WERI-Rb-1 (cell line): ENCODE measurements at places on chromosomes 6 and 20.

DNA sequence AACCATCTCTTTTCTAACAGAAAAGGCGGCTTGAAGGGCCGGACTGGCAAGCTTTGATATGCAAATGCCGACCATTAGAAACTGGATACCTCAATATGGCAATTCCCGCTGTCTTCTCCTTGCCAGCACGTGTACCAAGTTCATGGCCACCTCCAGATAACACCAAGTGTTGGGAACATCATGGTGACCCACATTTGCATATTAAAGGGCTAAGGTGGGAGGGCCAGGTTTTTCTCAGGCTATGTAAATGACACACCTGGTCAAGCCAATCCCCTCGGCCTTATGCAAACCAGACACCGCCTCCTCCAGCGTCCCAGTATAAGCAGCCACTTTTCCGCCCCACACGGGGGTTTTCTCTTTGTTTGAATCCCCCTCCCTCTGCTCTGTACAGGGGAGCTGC lies 110.7 kb downstream of the DACT2 start:
- no peak for DNase-seq

- DNase-seq = no peak
Measured at GRCh38 chr20:11573507-11573906, 344.2 kb upstream of the BTBD3 start.

- DNase-seq = no peak
Measured at GRCh38 chr6:118939683-118940082, 4.7 kb upstream of the MCM9 start.

DNA sequence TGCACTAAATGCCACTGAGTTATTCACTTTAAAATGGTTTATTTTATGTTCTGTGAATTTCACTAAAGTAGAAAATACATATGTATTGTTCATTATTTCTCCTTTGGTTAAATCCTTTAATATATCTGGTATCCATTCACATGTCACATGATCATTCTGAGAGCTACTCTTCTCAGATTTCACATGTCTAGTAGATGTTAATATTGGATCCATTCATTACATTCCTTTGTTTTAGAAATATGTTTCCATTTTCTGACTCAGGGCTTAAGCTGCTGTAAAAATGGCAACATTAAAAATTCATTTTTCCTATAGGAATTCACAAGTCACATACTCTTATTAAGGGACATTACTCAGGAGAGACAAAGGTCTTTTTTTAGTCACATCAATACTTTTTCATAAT lies 205.4 kb downstream of the ZFAND3 start:
- no peak for DNase-seq

DNA sequence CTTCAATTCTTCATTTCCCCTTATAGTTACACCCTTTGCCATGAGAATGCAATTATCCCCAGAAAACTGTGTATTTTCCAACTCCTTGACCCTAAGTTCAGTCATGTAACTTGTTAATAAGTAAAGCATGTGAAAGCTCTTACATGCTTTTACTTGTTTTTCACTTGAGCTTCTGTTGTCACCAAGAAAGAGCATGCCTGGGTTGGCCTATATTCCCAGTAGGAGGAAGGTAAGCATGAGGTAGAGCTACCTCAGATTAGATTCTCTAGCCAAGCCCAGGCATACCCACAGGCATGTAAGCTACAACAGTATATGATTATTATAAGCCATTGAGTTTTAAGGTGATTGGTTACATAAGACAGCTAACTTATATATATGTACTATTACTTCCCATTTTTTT lies 101.7 kb upstream of the SMLR1 start:
- no peak for DNase-seq

- peak; percentile 42 for DNase-seq
Measured at GRCh38 chr6:158512809-158513208, 47.1 kb upstream of the TMEM181 start.

- DNase-seq = no peak
Measured at GRCh38 chr20:35015863-35016193, 60.2 kb downstream of the MYH7B start.

- no peak for DNase-seq
Measured at GRCh38 chr6:71349395-71349794, 60.8 kb downstream of the OGFRL1 start.

GRCh38 chr6:131532580-131533039 lies 40.4 kb upstream of the ARG1 start:
- DNase-seq = no peak

GRCh38 chr20:43514648-43514999 lies 7.1 kb downstream of the L3MBTL1 start:
- peak; percentile 41 for DNase-seq

- DNase-seq = no peak
Measured at GRCh38 chr6:141580988-141581552, 551.7 kb upstream of the GJE1 start.

DNA sequence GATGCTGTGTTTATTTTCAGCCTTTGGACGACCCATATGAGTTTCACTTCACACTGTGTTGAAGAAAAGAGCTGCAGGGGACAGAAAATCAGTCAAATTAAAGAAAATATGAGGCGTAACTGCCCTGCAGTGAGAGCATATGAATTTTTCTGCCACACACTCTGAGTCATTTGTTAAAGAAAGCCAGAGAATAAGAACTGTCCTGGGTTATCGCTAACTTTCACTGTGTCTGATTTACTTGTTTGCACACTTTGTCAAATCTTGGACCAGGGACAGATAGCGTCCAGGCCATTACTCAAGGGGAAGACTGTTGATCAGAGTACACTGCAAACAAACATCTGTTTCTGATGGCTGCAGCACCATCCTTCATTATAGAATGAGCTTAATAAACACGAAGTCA lies 126.8 kb upstream of the AGPAT4 start:
- DNase-seq = no peak

DNA sequence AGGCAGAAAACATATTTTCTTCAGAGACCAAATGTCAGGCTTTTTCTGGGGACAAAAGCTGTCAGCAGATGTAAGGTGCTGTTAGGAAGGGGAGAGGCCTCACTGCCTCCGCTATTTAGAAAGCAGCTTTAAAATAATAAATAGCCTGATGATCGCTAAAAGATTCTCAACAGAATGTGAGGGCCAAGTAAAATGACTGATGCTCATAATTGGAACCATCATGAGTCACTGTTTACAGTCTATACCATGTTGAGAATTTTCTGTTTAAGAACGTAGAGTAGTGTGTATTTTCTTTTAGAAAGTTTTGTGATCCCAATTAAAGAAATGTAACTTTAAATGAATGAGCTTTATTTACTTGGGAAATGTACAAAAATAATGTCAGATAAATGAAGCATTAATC lies 220.0 kb downstream of the CLIC5 start:
- no peak for DNase-seq

DNA sequence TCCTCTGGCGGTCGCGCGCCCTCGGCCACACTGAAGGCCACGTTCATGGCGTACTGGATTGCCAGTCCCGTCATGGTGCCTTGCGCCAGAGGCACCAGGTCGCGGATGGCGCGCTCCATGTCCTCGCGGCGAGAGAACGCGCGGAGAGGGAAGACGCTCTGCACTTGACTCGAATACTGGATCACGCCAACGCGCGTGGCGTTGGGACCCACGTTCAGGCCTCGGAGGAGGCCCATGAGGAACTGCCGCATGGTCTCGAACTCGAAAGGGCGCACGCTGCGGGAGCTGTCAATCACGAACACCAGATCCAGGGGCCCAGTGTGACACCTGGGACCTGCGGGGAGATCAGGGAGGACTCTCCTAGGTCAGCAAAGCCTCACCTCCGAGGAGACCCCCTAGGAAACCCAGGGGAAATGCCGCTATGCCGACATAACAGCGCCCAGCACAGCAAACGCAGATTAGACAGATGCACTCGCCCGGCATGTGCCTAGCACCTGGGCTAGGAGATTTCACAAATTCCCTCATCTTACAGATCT lies 2.1 kb upstream of the RBPJL start:
- DNase-seq = no peak

- DNase-seq = no peak
Measured at GRCh38 chr6:21264288-21265033, 329.1 kb upstream of the SOX4 start.

DNA sequence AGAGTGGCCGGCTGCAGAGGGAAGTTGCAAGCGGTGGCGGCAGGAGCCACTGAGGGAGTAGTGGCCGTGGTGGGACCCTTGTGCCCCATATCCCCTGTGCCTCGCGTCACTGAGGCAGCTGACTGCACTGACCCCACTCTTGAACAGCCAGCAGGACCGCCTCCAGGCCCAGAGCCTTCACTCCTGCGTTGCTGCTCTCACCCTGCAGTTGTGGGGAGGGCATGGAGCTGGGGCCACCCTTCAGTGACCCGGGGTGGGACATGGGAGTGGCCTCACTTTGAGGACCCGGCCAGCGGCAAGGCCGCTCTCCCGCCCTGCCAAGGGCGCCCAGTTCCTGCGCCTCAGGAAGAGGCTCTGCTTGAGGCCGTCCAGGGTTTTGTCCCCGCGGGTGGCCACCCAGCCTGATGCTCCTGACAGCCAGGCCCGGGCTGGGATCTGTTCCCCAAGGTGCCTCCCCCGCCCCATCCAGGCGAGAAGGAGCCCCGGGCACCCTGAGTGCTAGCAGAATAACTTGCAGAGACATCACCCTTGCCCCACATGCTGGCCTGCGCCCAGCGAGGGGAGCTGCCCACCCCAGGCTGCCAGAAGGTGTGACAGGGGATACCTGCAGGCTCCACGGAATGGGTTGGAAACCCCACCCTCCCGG lies 44.4 kb downstream of the HLA-DRA start:
- no peak for DNase-seq

DNA sequence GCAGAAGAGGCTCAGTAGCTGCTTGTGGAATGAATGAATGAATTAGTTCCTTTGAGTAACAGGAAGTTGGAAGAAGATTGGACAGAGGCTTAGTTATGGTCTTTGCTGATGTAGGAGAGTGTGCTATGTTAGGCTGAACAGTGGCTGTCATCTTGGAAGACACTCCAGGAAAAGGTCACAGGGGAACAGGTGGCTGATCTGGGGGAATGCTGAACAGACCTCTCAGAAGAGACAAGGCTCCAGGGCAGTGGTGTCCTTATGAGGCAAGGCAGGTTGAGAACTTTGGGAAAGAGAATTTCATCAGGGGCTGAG lies 62.3 kb downstream of the UTRN start:
- DNase-seq = no peak

DNA sequence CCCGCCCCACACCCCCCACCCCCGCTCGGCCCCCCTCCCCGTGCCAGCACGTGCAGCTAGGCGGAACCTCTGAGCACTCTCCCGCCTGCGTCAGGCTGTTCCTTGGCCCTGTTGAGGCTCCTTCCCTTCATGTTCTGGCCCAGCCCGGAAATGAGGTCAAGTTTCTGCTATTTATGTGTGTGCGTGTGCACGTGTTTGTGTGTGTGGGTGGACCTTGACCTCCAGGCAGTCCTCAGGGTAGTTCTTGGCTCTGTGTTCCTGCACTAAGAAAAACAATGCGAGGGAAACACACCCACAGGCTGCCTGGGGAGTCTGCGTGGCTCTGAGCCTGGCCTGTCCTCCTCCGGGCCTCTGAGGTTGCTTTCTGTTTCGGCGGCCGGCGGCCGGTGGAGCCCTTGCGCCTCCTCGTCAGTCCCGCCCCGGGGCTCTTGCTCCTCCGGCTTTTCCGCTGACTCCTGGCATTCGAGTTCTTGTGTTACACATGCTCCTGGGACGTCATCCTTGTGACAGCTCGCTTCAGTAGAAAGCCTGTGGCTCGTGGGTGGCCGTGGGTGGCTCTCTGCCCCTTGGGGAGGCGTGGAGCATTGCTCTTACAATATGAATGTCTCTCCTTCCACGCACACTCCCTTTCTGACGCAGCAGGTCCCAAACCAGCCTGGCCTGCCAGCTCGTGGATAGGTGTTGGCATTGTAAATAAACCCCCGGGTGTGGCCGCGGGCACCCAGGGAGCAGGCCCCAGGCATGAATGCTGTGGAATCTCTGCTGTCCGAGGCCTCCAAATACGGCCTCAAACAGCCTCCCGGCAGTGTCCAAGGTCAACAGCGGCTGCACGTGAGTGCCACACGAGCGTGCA lies 10.0 kb downstream of the SLCO4A1 start:
- DNase-seq = no peak

DNA sequence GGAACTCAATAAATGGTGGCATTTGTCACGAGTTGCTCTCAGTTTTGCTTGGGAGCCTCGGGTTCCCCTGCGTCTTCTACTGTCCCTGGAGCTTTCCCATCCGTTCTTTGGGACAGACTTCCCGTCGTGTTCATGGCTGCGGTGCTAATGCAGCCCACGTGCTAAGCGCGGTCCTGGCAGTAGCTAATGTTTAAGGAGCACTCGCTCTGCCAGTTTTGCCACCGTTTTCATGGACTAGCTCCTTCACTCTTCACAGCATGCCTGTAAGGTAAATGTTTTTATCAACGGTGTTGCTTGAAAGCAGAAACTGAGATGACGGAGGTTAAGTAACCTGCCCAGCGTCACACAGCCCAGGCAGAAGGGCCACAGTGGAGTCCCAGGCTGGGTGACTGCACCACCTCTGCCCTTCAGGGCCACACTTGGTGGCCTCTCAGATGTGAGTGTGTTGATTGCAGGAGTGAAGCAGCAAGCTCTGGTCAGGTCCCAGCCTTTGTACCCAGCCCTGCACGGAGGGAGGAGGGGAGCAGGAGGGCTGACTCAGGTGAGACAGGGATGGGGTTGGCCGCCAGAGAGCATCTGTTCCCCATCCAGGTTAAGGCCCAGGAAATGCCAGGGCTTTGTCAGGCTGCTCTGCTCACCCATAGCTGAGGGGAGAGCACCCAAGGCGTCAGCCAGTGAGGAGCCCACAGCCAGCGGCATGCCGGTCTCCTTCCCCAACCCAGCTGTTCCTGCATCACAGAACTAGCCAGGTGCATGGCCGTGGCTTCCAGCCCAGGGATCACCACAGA lies 181.8 kb downstream of the ZMYND8 start:
- DNase-seq = no peak

DNA sequence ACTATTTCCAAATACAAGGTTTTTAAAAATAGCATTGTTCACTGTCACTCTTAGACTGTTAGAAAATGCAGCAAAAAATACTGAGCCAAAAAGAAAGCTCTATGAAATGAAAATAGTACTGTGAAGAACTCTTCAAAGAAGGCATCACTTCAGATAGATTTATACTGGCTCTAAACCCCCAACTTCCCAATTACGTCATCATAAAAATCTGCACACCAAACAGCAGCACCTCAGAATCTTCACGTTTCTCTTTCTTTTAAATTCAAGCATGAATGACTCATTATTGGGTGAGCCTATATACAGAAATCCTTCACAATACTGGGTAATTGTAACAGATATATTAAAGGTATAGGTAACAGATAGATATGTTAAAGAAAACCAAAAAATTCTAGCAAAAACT lies 208.4 kb upstream of the HTR1E start:
- no peak for DNase-seq

DNA sequence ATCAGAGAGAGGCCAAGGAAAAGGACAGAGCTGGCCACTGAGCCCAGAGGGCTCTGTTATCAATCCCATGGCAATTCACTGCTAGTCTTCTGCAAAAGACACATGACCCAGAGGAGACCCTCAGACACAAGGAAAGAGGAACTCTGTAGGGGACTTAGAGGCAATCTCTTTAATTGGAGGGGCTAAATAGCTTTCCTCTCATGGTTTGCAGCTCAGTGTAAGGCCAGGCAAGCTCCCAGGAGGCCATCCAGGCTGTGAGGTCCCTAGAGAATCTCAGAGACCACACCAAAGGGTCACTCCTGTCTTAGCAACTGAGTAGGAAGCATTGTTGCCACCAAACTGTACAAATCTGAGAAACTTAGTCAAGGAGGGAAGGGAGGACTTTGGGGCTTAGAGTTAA lies 10.0 kb upstream of the HLA-DOA start:
- DNase-seq = no peak

- no peak for DNase-seq
Measured at GRCh38 chr6:44045672-44046015, 81.6 kb downstream of the MRPL14 start.

- no peak for DNase-seq
Measured at GRCh38 chr20:35560105-35560511, 18.2 kb downstream of the ERGIC3 start.
